ENCODE measurements at places on chromosomes 11 and 22.

GRCh38 chr11:118417801-118418200 lies 16.4 kb downstream of the ATP5MG start:
- DNase-seq, result no peak

GRCh38 chr11:111765320-111765983 lies 737 bp downstream of the PPP2R1B start:
- no peak for DNase-seq

- DNase-seq, result no peak
These were observed 15.5 kb upstream of the ZBTB44 start for GRCh38 chr11:130330101-130330684.

DNA sequence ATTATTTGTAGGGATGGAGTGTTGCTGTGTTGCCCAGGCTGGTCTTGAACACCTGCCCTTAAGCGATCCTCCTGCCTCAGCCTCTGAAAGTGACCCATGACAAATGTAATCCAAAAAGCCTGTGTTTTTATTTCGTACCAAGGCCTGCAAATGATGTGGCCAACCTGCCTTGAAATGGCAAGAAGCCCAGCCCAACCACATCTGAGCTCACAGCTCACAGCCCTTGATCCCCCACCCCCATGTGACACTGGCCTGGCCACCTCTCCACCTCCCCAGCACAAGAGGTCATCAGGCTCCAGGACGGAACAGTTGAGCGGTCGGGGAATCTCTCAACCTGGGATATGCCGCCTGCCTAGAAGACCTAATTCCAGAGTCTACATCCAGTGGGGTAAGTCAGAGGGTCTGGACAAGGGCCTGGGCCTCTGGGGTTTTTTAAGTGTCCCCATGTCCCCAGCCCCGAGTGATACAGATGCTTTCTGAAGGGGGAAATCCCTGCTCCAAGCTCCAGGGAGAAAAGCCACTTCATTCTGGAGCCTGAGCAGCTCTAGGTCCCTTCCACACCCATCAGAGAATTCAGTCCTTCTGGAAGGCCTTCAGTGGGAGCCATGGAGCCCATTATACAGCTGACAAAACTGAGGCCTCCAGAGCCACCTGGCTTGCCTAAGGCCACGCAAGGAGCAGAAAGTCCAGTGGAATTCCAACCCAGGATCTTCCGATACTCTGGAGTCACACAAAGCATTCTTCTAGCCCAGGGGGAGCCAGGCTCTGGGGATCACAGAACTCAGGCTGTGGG lies 70.7 kb downstream of the MN1 start:
- DNase-seq, result no peak

DNA sequence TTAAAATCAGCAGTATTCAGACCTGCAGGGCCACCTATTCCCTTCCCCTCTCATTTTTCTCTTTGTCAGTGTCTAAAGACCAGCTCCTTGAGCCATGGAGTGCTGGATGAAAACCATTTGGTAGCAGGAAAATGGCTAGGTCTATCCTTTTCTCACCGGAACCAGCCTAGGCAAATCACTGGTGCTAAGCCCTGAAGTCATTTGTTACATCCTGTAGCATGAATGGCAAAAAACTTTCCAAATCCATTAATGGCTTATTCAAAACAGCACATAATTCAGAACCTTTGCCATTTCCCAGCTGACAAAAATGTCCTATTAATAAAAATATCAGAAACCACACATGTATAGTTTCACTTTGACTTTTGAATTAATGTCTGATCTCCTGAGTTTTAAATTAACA lies 209.5 kb upstream of the E2F8 start:
- DNase-seq, result no peak

GRCh38 chr11:44434191-44434590 lies 124.3 kb upstream of the ALX4 start:
- DNase-seq, result no peak

GRCh38 chr11:128884703-128885338 lies 6.3 kb upstream of the KCNJ5 start:
- no peak for DNase-seq

DNA sequence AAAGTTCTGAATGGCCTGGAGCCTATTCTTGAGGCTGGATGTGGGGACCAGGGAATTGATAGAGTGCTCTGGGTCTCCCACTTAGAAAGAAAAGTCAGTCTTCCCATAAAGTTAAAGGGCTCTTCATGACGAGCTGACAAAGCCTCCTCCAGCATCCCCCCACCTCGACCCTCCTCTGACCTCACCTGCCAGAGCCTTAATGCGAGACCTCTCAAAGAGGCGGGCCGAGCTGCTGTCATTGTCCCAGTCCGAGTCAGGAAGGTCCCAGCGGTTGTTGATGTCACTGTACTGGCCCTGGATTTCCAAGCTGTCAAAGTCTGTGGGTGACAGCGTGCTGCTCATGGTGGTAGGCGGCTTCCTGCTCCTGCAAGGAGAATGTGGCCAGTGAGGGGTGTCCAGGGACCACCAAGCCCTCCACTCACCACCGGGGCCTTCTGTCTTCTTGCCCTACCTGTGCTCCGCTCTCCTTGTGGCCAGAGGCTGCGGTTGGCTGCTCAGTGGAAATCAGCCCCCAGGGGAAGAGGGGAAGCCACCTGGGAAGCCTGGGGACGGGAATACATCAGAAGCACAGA lies 8.0 kb downstream of the SPTBN2 start:
- DNase-seq, result no peak

- no peak for DNase-seq
These were observed 803 bp upstream of the IFT27 start for GRCh38 chr22:36776722-36777121.

DNA sequence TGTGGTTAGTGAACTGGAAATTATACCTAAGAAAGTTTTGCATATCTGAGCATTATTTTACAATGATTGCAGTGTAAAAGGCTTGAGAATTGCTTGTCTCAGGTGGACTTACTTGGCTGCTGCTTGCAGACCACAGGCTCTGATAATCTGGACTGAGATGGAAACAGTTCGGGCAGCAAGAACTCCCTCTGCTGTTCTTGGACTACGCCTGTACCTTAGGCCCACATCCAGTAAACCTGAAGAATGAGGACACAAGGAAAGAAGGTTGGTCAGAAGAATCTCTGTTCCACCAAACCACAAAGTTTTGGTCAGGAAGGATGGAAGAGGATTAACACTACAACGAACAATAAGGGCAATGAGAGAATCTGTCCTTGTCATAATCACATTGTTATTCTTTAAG lies 80.1 kb downstream of the C2CD3 start:
- DNase-seq, result no peak

DNA sequence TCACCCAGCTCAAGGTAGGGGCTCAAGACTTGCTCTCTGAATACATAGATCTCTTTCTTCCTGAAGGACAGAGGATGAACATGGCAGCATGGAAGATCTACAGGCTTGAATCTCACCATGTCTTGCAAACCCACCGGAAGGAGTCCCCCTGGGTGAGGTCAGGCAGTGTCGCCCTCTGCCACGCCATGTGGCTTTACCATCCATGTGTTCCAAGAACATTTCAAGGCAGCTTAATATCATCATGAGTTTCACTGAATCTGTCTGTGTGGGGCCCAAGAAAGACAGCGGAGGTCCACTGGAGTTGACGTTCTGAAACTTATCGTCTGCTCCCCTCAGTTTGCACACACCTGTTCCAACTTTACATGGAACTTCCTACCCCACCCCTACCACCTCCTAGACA lies 1202.6 kb downstream of the TBC1D22A start:
- no peak for DNase-seq

DNA sequence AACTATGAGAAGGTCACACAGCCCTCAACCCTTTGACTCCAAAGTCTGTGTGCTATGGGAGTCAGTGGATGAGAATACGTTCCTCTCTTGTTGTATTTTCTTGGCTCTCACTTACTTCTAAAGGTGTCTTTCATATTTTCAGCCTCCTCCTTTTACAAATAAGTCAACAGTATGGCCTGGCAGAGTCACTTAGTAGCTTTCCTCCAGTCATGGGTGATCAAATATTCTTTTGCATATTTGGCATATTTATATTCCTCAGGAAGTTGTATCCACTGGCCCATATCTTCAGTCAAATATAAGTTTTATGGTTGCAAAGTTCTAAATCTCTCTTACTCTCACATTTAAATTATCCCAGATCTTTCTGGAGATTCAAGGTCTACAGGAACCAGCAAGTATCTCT lies 327.5 kb downstream of the ETS1 start:
- DNase-seq, result no peak

DNA sequence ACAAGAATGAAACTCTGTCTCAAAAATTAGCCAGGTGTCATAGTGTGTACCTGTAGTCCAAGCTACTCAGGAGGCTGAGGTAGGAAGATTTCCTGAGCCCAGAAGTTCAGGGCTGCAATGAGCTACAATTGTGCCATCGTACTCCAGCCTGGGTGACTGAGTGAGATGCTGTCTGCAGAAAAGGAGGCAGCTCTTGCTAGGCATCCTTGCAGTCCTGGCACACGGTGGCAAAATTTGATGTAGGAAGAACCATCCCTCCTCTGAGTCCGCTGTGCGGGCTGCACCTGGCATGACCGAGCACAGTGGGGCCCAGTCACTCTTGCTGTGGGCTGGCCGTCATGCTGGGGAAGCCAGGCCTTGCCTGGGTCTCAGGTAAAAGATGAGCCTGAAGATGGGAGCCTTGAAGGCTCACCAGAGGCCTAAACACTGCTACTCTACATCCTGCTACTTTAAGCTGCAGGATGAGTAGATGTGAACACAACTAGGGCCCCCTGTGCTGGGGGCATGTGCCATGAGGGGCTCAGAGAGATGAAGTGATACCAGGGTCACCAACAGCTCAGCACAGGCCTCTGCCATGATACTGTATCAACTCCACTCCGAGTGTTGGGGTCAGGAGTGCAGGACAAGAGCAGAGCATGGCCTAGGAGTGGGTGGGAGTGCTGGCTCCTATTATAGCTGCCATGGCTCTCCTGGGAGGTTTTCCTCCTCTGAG lies 18.6 kb downstream of the CDC45 start:
- no peak for DNase-seq

GRCh38 chr11:17063171-17064002 lies 14.1 kb downstream of the RPS13 start:
- peak; percentile 12 for DNase-seq

GRCh38 chr11:27930946-27931345 lies 177.0 kb downstream of the KIF18A start:
- DNase-seq, result no peak

DNA sequence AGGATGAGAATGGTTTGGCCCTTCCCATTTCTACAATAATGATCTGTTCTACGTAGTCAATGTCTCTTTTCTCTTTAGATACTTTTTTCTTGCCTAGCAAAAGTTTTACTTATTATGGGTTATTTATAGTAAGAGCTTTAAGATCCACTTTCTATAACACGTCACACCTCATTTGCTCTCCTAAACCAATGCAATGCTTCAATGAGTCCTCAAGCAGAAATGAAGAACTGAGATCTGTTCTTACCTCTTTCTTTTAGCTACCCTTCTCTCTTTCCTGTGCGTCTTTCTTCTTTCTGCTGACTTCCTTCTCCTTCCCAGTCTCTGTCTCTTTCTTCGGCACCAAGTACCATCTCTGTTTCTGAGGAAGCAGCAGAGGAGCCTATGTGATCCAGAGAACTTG lies 61.8 kb downstream of the SNX19 start:
- no peak for DNase-seq

- DNase-seq, result no peak
These were observed 812.6 kb downstream of the OPCML start for GRCh38 chr11:132719684-132720083.

GRCh38 chr11:34053161-34053686 lies 1.7 kb downstream of the CAPRIN1 start:
- DNase-seq, result peak; percentile 41

DNA sequence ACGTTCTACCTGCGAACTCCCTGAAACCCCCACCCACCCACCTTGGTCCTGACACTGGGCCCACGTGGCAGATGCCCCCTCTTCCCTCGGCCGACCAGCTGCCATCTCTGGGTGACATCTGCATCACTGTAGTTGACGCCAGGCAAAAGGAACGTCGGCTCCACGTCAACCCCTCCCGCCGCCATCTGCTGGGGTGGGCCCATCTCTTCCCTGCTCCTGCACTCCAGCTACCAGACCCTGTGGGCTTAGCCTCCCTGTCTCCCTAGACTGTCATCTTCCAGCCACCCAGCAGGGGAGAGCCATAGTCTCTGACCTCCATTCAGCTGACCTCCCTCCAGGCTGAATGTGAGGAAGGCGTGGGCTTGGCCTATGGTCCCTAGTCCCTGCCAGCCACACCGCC lies 21.4 kb downstream of the CHID1 start:
- no peak for DNase-seq

DNA sequence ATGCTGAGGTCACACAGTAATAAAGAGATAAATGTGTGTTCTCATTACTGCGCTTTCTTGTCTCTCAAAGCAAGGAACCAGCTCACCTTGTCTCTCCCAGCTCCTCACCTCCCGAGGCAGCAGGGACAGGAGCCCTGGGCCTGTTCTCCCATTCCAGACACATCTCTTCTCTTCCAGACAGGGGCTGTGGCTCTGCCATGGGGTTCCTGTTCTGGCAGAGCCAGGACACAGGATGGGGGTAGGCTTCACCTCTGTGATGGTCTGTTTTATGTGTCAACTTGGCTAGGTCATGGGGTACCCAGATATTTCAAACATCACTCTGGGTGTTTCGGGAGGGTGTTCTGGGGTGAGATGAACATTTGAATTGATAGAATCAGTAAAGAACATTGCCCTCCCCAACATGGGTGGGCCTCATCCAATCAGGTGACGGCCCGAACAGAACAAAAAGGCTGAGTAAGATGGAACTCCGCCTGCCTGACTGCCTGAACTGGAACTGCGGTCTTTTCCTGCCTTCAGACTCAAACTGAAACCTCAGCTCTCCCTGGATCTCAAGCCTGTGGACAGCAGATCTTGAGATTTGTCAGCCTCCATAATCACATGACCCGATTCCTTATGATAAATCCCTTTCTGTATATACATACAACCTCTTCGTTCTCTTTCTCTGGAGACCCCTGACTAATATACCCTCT lies 2.0 kb upstream of the VSIG10L2 start:
- no peak for DNase-seq

- no peak for DNase-seq
These were observed 1487.9 kb downstream of the TBC1D22A start for GRCh38 chr22:48250286-48250895.

All from stimulated activated CD8-positive, alpha-beta memory T cell treated with anti-CD3 and anti-CD28 coated beads, Interleukin-2, amount 100 ng/mL, for 1 hour (primary cell).